ENCODE measurements at places on chromosomes 2 and 18. TPM values are rescaled to one million over a fixed set of nuclear protein-coding genes. Genes with fewer than 3 reads are reported as not detected.

GRCh38 chr2:96604104-96604503, 34.0 kb downstream of the KANSL3 start:
- DNase-seq, result no peak

DNA sequence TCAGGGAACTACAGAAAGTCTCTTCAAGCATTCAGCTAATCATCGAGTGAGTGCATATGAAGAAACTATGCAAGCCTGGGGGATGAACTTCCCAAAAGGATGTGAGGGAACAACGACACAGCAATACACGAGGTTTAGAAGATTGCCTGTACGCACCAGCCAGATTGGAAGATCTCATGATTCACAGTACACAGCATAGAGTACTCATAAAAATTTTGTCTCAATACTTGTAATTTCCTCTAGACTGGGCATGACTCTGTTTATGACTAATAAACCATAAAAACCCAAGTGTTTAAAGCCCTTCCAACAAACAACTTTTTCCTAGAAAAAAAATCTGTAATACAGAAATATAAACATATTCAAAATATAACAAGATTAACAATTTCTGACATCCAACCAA, 279.7 kb downstream of the KCNJ3 start:
- no peak for DNase-seq

GRCh38 chr2:72014831-72015230, 132.8 kb downstream of the CYP26B1 start:
- no peak for DNase-seq

DNA sequence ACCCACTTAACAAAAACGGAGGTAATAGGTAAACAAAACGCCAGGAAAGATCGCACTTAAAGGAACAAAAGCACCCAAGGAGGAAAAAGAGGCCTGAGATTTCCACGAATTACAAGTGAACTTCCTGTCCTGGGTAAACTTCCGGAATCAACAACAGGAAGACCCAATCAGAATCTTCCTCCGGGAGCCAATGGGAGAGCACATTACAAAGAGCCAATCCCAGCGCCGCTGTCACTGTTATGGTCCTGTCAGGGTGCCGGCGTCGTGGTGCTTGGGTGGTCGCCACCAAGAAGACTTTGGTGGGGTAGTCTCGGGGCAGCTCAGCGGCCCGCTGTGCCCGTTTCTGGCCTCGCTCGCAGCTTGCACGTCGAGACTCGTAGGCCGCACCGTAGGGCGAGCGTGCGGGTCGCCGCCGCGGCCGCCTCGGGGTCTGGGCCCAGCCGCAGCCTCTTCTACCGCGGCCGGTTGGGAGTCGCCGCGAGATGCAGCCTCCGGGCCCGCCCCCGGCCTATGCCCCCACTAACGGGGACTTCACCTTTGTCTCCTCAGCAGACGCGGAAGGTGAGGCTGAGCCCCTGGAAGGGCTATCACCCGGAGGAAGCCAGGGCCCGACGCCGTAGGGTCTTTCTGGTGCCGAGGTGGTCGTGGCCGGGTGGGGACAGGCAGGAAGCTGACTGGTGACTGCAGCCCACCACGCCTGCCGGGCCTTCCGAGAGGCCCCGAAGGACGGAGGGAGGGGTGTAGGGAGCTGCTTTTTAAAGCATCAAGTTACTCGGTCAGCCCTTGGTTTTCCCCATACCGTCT, at the start of gene YIPF4:
YIPF4 (plus strand) TSS at position 231 of the 804 bp plus-strand sequence; CDS start at position 483, 252 bp downstream.
- peak; percentile 88 for DNase-seq

DNA sequence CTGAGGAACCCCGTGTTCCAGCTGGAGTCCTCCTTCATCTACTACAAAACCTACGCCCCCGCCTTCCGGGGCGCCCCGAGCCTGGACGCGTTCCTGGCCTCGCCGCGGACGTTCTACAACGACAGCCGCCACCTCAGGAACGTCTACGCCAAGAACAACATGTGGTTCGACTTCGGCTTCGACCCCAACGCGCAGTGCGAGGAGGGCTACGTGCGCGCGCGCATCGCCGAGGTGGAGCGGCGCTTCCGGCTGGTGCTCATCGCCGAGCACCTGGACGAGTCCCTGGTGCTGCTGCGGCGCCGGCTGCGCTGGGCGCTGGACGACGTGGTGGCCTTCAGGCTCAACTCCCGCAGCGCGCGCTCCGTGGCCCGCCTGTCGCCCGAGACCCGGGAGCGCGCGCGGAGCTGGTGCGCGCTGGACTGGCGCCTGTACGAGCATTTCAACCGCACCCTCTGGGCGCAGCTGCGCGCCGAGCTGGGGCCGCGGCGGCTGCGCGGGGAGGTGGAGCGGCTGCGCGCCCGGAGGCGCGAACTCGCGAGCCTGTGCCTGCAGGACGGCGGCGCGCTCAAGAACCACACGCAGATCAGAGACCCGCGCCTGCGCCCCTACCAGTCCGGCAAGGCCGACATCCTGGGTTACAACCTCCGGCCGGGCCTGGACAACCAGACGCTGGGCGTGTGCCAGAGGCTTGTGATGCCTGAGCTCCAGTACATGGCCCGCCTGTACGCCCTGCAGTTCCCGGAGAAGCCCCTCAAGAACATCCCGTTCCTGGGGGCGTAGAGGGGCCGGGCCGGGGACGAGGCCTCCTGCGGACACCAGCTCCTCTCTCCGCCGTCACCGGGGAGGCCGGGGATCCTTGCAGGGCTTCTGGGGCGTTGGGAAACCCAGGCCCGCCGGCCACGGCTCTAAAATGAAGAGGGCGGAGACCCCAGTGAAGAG, 5.3 kb upstream of the NEU4 start:
- DNase-seq, result peak; percentile 69

- no peak for DNase-seq
Observed at GRCh38 chr18:31880186-31880898, 62.6 kb downstream of the TRAPPC8 start.

DNA sequence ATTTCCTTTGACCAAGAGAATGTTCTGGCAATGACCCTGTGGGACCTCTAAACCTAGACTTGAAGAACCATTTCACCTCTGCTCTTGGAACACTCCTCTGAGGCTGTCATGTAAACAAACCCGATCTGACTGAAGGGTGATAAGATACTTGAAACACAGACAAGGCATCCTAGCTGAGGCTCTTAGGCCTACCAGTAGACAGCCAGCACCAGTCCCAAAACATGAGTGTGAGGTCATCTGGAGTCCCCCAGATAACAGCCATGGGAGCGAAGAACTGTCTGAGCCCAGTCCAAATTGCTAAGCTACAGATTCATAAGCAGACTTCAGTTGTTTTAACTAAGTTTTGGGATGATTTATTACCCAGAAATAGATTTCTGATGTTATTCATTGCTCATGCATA, 39.5 kb upstream of the LHCGR start:
- DNase-seq, result no peak

DNA sequence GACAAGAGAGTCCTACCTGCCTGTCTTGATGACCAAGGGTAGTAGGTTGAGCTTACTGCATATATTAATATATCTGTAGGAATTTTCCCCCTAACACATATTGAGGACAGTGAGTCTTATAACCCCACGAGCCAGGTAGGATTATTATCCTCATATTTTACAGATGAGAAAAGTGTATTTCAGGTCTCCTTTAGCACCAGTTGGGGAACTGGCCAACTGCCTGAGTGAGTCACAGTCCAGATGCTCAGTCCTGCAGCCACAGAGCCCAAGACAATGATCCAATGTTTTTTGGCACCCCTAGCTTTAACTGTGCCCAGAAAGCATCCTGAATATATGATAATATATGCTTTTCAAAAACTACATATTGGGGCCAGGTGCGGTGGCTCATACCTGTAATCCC, 30.8 kb upstream of the GLS start:
- peak; percentile 43 for DNase-seq

DNA sequence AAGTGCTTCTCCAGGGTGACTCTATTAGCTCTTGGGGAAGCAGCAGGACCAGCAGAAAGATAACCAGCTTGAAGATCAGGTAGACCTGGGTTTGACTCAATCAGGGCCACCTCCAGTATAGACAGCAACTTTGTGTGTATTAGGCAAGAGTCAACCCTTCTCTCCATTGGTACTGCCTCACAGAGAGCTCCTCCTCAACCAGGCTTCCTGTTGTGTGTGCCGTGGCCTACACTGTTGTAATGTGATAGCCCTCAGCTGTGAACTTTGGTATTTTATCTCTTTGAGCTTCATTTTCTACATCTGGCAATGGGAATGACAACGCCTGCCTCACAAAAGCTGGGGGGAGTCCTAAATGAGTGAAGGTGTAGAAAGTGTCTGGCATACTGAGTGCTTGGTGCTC, 17.0 kb upstream of the MAP3K20 start:
- DNase-seq, result no peak

- DNase-seq, result no peak
Observed at GRCh38 chr2:2646433-2647051, 315.5 kb upstream of the MYT1L start.

EPB41L3 gene
- total RNA-seq, result 34.8 TPM

EHD3 gene
- total RNA-seq, result 11.7 TPM

AQP12B gene
- total RNA-seq, result not detected

DUSP19 gene
- total RNA-seq, result 10.5 TPM

MYO7B gene
- total RNA-seq, result 0.89 TPM
